ENCODE measurements at places on chromosomes 4 and X.

- no peak for DNase-seq
Observed at GRCh38 chr4:6749340-6750171, 33.0 kb upstream of the KIAA0232 start.

DNA sequence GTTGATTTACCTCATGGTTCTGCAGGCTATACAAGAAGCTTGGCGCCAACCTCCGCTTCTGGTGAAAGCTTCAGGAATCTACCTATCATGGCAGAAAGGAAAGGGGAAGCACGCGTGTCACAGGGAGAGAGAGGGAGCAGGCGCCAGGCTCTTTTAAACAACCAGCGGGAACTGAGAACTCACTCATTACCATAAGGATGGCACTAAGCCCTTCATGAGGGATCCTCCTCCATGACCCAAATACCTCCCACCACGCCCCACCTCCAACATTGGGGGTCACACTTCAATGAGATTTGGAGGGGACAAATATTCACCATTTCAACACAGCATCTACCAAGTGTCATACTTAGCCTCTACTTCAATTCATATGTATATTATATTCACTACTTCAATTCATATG lies 18.8 kb upstream of the TBC1D8B start:
- no peak for DNase-seq

GRCh38 chr4:26878794-26879391 lies 18.3 kb downstream of the STIM2 start:
- DNase-seq, result no peak

- DNase-seq, result no peak
Observed at GRCh38 chrX:70087857-70088630, 25.8 kb downstream of the OTUD6A start.

GRCh38 chr4:113905301-113905700 lies 74.1 kb downstream of the ARSJ start:
- DNase-seq, result no peak

- DNase-seq, result no peak
Observed at GRCh38 chr4:155319516-155319915, 57.2 kb downstream of the MAP9 start.

GRCh38 chrX:10079231-10079630 lies 77.5 kb upstream of the CLCN4 start:
- DNase-seq, result no peak

GRCh38 chr4:155787113-155787710 lies 28.4 kb downstream of the GUCY1B1 start:
- DNase-seq, result no peak

DNA sequence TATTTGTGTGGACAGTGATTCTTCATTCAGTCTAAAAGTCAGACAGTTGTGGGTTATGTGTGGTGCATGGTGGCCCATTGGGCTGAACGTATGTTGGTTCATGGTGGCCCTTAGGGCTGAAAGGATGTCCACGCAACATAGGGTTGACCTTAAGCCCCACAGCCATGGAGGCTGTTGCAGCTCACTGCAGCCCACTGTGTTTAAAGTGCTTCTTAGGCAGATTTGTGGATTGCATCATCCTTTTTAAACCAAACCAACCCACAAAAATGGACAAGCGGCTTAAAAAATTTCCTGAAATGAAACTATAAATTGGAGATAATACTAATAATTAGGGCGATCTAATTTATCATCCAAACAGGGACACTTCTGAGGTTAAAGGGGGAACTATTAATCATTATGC lies 219.0 kb upstream of the GATB start:
- no peak for DNase-seq

DNA sequence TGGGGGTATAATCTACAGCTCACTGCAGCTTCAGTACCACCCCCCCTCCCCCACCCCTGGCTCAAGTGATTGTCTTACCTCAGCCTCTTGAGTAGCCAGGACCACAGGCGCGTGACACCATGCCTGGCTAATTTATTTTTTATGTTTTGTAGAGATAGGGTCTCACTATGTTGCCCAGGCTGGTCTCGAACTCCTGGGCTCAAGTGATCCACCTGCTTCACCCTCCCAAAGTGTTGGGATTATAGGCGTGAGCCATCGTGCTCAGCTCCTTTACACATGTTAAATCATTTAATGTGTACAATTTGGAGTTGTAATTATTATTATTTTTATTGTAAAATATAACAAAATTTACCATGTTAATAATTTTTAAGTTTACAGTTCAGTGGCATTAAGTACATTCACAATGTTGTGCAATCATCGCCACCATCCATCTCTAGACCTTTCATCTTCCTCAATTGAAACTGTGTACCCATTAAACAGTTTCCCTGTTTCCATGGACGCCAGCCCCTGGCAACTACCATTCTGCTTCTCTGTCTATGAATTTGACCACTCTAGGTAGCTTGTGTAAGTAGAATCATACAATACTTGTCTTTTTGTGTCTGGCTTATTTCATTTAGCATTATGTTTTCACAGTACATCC lies 6.1 kb downstream of the SLAIN2 start:
- DNase-seq, result no peak

- no peak for DNase-seq
Observed at GRCh38 chrX:109775386-109775785, 42.3 kb upstream of the ACSL4 start.

GRCh38 chrX:46582325-46582724 lies 8.8 kb downstream of the CHST7 start:
- no peak for DNase-seq

GRCh38 chrX:148223361-148223760 lies 242.2 kb downstream of the FMR1NB start:
- DNase-seq, result no peak

DNA sequence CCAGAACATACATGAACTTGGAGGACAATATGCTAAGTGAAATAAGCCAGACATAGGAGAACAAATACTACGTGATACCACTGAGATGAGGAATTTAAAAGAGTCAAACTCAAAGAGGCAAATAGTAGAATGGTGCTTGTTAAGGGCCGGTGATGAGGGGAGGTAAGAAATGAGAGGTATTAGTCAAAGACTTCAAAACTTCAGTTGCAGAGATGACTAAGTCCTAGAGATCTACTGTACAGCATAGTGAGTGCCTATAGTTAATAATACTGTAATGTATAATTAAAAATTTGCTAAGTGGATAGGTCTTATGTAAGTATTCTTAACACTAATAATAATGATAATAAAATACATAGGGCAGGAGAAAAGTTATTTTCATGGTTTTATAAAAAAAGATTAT lies 126.9 kb upstream of the VEGFC start:
- no peak for DNase-seq

DNA sequence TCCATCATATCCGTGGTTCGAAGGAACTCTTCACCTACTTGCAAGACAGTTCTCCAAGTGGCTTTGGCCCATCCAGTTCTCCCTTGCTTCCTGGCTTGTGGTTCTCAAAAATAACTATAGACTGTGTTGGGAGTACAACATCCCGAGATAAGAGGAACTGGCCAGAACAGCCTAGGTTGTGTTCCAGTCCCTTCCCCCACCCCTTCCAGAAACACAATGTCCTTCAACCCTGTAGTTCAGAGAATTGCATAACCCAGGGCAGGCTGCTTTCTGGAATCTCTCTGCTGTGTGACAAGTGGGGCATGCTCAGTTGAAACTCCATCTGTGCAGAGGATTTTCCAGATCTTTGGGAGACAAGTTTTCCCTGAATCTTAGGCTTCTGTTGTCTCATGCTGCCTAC lies 206.5 kb downstream of the PCDH10 start:
- DNase-seq, result no peak

GRCh38 chr4:110710070-110710469 lies 87.2 kb upstream of the PITX2 start:
- DNase-seq, result no peak

DNA sequence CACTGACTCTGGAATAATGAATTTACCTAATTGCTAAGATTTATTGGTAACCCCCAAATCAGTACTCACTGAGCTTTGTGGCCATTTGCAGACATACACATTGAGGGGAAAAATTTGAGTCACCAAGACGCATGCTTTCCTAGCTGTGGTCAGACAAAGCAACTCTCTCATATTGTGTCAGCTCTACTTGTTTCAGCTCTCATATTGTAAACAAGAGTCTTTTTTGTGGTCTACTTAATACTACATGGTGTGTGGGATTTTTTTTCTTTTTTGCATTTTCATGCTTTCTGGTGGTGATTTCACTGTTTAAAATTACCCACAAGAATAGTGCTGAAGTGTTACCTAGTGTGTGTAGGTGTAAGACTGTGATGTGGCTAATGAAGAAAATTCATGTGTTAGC lies 428.2 kb upstream of the GALNT7 start:
- no peak for DNase-seq

DNA sequence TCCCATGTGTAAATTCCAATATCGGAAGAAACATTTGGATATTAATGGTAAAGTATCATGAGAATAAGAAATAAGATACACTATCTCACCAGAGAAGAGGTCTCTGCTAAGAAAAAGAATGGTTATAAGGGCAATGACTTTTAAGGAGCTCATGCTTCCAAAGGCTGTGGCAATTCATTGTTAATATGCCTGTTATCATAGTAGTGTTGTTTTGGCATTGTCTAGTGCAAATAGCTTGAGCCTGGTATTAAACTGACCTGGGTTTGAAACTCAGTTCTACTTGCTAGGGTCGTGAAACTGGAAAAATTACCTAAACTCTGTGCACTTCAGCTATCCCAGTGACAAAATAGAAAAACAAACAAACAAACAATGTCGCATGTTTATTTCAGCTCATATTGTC lies 8.8 kb downstream of the HPGDS start:
- DNase-seq, result no peak

GRCh38 chr4:145830699-145831098 lies 107.9 kb downstream of the ZNF827 start:
- DNase-seq, result no peak

GRCh38 chr4:19657856-19658255 lies 593.8 kb upstream of the SLIT2 start:
- no peak for DNase-seq

- no peak for DNase-seq
Observed at GRCh38 chrX:10009741-10010140, 42.6 kb downstream of the CLDN34 start.

DNA sequence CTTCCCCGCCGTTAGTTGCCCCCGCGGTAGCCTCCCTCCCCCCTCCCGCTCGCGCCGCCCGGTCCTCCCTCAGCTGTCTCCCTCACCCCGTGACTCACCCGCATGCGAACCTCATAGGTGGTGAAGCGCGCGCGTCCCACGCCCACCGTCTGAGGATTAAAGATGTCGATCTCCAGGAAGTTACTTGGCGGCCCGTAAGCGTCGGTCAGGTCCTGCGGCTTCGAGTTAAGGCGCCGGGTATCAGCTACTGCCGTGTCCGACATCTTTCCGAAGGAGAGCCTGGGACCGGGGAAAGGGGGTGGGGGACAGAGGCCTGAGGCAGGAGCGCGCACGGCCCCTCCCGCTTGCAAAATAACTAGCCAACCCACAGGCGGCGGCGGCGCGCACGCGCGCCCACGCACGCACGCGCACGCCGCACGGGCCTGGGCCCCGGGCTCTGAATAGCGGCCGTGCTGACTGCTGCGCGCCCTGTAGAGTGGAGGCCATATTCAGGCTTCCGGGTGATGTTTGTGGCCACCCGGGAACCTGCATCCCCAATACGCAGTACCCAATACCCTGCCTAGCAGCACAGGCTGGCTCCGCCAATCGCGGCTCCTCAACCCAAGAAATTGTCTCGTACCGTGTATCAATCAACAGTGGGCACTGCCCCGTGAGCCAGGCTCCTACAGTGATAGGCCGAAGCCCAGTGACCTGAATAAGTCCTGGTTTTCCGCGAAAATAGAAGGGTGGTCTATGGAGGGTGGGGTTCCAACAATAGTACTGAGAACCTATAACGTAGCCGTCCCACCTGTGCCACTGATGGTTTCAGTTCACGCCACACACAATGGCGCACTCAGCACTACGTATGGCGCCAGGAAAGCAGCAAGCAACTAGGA lies at the start of gene SNX12:
Gene SNX12, minus strand, starts transcription at position 291 of the 875 bp plus-strand sequence. Its CDS starts 28 bp downstream, at position 263.
- peak; percentile 66 for DNase-seq
